Aorta (tissue), 5 donors: ENCODE measurements at places on chromosomes 16 and 17.
A peak's percentile ranks its signal among the peaks of the same experiment; 100 is the strongest.

DNA sequence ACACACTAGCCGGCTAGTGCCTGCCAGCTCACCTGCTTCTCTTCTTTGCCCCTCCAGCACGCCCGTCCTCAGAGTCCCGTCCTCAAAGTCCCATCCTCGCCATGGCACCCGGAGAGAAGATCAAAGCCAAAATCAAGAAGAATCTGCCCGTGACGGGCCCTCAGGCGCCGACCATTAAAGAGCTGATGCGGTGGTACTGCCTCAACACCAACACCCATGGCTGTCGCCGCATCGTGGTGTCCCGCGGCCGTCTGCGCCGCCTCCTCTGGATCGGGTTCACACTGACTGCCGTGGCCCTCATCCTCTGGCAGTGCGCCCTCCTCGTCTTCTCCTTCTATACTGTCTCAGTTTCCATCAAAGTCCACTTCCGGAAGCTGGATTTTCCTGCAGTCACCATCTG lies 3.6 kb downstream of the SCNN1G start:
- H3K4me3 ChIP-seq: no peak overlapping the region
- H3K4me1 ChIP-seq: no peaks in the 10 kb centered on the region
- no peaks in the 10 kb centered on the region for H3K36me3 ChIP-seq
- H3K27me3 ChIP-seq: no peaks in the 10 kb centered on the region

- no peak for DNase-seq
- no peaks in the 10 kb centered on the region for H3K36me3 ChIP-seq
- H3K4me1 ChIP-seq: no peaks in the 10 kb centered on the region
- no peaks in the 10 kb centered on the region for H3K27me3 ChIP-seq
- no peak overlapping the region for H3K4me3 ChIP-seq
These were observed 6.9 kb downstream of the SLC9A5 start for GRCh38 chr16:67255553-67256221.

GRCh38 chr16:55324285-55325079 lies 479 bp downstream of the IRX6 start:
- H3K4me1 ChIP-seq: no peaks in the 10 kb centered on the region
- no peak overlapping the region for H3K4me3 ChIP-seq
- no peaks in the 10 kb centered on the region for H3K36me3 ChIP-seq
- no peak overlapping the region for H3K27ac ChIP-seq

DNA sequence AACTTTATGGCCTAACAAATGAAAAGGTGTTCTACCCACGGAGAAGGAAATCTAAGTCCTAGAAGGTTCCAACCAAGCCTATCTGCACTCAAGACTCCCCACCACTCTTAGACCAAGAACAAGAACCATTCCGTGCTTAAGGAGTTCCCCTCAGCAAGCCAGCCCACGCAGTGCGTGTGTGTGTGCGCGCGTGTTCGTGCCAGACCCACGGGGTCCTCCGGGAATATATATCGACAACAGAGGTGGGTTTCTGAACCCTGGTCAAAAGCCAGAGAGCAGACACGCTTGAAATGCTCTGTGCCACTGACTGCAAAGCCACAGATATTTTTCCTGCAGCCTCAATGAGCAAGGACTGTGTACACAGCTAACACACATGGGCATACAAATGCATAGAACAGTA lies 70.7 kb downstream of the SLC39A11 start:
- no peaks in the 10 kb centered on the region for H3K4me1 ChIP-seq
- no peaks in the 10 kb centered on the region for H3K27me3 ChIP-seq
- no peak for DNase-seq
- no peak overlapping the region for H3K27ac ChIP-seq
- H3K4me3 ChIP-seq: no peak overlapping the region

DNA sequence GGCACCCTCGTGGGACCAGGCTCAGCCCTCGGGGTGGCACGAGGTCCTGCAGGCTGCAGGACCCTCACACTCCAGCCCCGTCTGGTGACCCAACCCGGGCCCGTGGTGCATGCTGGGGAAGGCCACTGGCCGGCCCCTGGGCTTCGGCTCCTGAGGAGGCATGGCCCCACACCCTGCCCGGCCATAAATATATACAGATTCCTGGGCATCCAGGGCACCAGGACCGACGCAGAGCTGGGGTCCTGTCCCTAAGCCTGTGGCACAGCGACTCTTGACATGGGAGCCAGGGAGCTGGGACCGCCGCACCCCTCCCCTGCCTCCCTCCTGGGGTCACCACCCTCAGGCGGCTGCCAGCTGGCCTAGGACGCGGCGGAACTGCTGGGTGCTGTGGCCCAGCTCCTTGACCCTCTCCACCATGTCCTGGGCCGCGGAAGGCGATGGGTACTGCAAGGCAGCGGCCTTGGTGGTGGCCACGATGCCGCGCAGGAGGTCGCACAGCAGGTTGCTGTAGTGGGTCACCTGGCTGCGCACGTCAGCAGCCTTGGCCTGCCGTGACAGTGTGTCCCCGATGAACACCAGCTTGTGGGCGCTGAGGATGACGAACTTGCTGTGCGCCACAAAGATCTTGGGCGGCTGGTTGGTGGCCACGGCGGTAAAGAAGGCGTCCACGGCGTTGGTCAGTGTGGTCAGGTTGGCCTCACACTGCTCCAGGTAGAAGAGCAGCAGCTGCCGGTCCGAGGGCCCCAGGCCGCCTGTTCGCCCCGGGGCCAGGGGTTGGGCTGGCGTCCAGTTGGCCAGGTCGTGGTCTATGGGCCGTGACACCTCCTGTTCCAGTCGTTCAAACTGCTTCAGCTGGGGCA lies 10.6 kb downstream of the CTRB1 start:
- H3K27ac ChIP-seq: no peak overlapping the region
- H3K4me3 ChIP-seq: no peak overlapping the region
- no peaks in the 10 kb centered on the region for H3K27me3 ChIP-seq
- DNase-seq: no peak

DNA sequence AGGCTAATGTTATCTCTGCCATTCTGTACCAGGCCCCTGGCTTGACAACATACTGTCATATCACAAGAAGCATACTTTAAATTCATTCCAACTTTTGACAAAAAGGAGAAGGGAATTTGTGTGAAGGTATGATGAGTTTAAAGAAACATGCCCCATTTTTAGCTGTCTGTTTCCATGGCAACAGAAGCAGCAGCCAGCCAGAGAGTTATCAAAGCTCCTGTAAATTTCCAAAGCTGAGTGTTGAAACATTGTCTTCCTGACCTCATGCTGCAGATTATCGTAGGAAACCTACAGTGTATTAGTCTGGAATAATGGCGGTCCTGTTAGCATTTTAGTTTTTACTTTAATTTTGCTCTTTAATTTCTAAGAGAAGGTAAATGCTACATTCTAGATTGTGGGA lies 124.9 kb downstream of the MRTFB start:
- no peak overlapping the region for H3K27ac ChIP-seq
- no peaks in the 10 kb centered on the region for H3K27me3 ChIP-seq
- H3K4me1 ChIP-seq: no peaks in the 10 kb centered on the region
- no peak for DNase-seq

DNA sequence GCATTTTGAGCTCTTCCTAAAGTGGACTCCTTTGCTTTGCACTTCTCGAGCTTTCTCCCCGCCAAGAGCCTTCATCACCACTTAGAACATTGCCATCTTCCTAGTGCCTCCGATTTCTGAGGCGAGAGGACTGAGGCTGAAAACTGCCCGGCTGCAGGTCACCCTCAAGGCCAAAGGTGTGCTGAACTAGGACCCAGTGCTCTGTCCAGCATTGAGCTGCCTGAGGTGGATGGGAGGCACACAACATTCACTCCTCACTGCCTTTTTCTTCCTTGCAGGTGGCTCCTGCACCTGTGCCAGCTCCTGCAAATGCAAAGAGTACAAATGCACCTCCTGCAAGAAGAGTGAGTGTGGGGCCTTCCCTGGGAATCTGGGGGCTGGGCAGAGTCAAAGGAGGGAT lies 5.4 kb downstream of the MT1A start:
- H3K36me3 ChIP-seq: no peaks in the 10 kb centered on the region
- no peaks in the 10 kb centered on the region for H3K4me1 ChIP-seq
- no peak overlapping the region for H3K4me3 ChIP-seq
- no peak overlapping the region for H3K27ac ChIP-seq

DNA sequence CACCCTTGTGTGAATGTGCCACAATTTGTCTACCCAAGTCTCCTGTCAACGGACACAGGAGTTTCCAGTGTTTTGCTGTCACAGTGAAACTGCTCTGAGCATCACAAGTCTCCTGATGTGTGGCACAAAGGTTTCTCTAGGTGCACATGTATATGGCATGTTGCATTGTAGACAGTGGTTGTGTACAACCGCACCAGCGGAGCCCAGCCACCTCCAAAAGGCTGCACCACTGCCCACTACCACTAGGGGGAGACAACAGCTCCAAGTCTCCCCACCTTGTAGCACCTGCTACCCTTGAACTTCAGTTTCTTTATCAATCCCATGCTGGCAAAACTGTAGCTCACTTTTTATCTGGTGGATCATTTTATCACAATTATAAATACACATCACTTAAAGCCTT lies 95.5 kb upstream of the ZNF469 start:
- H3K36me3 ChIP-seq: no peaks in the 10 kb centered on the region
- no peak overlapping the region for H3K4me3 ChIP-seq
- no peaks in the 10 kb centered on the region for H3K27me3 ChIP-seq
- peak; percentile 59 for DNase-seq
- no peaks in the 10 kb centered on the region for H3K4me1 ChIP-seq
- no peak overlapping the region for H3K27ac ChIP-seq

DNA sequence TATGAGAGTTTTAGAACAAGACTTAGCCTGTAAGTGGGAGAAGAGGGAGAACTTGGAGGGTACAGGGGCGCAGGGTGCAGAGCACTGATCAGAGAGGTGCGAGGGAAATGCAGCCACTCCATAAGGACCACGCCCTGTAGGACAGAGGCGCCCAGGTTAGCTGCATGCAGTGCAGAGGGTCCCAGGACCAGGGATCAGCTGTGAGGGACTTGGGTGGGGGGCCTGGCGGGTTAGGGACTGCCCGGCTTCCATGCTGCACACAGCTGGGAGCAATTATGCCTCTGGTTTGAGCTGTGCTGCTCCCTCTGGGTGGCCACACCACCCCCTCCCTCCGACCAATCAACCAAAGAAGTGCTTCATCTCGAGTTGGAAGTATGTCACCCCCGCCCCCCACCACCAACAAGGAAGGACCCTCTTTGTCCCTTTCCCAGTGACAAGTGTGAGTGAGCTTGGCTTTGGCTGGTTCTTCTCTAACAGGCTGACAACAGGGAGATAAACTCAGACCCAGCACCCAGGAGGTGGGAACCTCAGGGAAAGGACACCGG lies 22.2 kb upstream of the CLEC18A start:
- no peaks in the 10 kb centered on the region for H3K27me3 ChIP-seq
- DNase-seq: no peak
- H3K36me3 ChIP-seq: peaks cover 4% of the 10 kb centered on the region
- peaks cover 2% of the 10 kb centered on the region for H3K4me1 ChIP-seq
- peak overlapping the region; percentile 58 for H3K27ac ChIP-seq

- H3K4me1 ChIP-seq: no peaks in the 10 kb centered on the region
- no peak overlapping the region for H3K27ac ChIP-seq
- no peaks in the 10 kb centered on the region for H3K36me3 ChIP-seq
These were observed 2.6 kb downstream of the EPOP start for GRCh38 chr17:38671939-38672720.

DNA sequence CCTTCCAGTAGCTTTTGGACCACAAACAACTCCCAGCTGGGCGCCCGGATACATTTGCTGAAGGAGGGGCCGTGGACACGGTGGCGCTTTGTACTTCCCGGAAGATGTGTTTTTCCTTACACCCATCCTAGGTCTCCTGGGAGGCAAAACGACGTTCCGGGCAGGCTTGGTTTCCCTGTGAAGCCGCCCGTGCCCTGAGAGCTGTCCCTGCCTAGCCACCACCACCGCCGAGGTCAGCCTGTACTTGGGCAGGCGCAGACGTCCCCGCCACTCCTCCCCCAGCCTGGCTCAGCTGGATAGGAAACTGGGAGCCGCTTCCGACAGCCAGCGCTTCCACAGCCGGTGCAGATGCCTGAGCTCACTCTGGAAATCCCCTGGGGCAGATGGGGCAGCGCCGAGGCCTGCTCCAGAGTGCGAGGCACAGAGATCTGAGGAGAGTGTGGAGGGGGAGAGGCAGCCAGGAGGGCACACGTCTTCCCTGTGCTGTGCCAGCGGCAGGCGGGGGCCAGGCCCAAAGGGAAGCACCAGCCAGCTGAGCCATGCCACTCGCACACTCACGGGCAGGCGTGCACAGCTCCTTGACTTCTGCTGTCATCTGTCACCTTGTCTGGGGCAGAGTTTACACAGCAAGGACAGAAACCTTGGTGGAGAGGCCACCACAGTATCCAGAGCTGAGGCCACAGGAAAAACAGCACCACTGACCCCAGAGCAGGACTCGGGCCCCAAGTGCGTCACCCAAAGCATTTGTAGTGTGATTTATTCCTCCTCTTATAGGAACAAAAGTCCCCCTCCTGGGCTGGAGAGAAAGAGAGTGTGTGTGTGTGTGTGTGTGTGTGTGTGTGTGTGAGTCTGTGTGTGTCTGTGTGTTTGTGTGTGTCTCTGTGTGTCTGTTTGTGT lies 3.0 kb downstream of the RHBDF2 start:
- H3K27ac ChIP-seq: no peak overlapping the region
- no peak overlapping the region for H3K4me3 ChIP-seq
- H3K36me3 ChIP-seq: no peaks in the 10 kb centered on the region
- peaks cover 1% of the 10 kb centered on the region for H3K4me1 ChIP-seq
- H3K27me3 ChIP-seq: no peaks in the 10 kb centered on the region

DNA sequence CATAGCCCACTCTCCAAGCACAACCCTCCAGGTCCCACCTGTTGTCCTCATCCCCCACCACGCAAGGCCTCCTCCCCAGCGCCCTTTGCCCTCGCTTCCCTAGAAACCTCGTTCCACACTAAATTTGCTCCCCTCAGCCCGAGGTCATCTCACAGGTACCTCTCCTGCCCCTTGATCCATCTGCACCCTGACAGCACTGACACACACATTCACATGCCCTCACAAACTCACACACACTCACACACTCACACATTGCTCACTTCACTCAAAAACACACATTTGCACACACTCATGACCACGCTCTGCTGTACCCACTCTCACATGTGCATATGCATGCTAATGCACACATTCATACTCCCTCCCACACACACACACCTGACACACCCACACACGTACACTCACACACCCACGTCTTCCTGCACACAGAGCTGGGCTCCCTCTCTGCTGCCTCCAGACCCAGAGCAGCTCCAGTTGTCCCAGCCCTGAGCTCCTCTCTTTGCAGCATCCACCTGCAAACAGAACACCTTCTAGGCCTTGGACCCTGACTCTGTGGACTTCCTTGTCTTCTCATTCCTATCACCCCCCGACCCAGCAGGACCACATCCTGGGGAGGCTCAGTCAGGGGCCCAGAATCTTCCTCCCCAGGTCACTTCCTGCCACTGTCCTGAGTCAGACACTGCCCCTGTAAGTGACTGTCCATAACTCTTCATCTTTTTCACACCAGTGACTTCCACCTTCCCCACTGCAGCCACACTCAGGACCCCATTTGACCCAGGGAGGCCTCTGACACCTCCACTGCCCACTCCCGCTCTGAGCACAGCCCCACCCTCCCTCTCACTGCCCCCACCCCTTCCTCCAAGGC lies 4.9 kb downstream of the ASGR2 start:
- no peak for DNase-seq
- no peak overlapping the region for H3K27ac ChIP-seq
- H3K4me3 ChIP-seq: no peak overlapping the region
- no peaks in the 10 kb centered on the region for H3K27me3 ChIP-seq

GRCh38 chr17:19017804-19018599 lies 13.4 kb upstream of the FAM83G start:
- no peaks in the 10 kb centered on the region for H3K36me3 ChIP-seq
- peak; percentile 24 for DNase-seq
- H3K27ac ChIP-seq: no peak overlapping the region
- no peaks in the 10 kb centered on the region for H3K4me1 ChIP-seq
- H3K4me3 ChIP-seq: no peak overlapping the region

- no peaks in the 10 kb centered on the region for H3K36me3 ChIP-seq
- no peaks in the 10 kb centered on the region for H3K4me1 ChIP-seq
- H3K4me3 ChIP-seq: no peak overlapping the region
- H3K27me3 ChIP-seq: no peaks in the 10 kb centered on the region
- no peak for DNase-seq
These were observed 106.1 kb downstream of the GP2 start for GRCh38 chr16:20221208-20221607.
